ENCODE measurements at places on chromosomes 6 and 20. TPM values are rescaled to one million over a fixed set of nuclear protein-coding genes. Genes with fewer than 3 reads are reported as not detected.

GRCh38 chr6:16436550-16436949 is 198.2 kb downstream of the GMPR start:
- H3K27ac ChIP-seq = no peak overlapping the region
- no peak for DNase-seq
- H3K4me1 ChIP-seq = peaks cover 32% of the 10 kb centered on the region
- peaks cover 12% of the 10 kb centered on the region for H3K36me3 ChIP-seq

GRCh38 chr6:16717275-16717942 is 43.9 kb downstream of the ATXN1 start:
- no peak for DNase-seq
- H3K27ac ChIP-seq = no peak overlapping the region
- peaks cover 9% of the 10 kb centered on the region for H3K36me3 ChIP-seq
- H3K4me3 ChIP-seq = no peak overlapping the region
- H3K27me3 ChIP-seq = no peaks in the 10 kb centered on the region

DNA sequence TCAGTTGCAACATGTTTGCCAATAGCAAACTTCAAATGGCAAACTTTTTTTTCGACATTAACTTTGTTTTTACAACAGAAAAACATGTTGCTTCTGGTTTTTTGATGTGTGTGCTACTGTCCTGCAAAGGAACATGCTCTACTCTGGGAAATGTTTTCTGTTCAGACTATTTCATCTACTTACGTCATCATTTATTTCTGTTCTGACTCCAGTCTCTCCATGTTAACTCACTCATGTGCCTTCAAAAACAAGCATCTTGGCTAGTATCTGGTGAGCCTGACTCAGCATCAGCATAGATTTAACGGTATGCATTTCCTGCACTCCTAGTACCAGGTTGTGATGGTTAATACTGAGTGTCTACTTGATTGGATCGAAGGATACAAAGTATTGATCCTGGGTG is 36.1 kb upstream of the MAP7 start:
- DNase-seq = no peak
- H3K4me3 ChIP-seq = no peak overlapping the region
- H3K27me3 ChIP-seq = no peaks in the 10 kb centered on the region
- H3K36me3 ChIP-seq = peaks cover 31% of the 10 kb centered on the region

- H3K4me3 ChIP-seq = no peak overlapping the region
- no peaks in the 10 kb centered on the region for H3K36me3 ChIP-seq
- no peaks in the 10 kb centered on the region for H3K4me1 ChIP-seq
- DNase-seq = no peak
- no peak overlapping the region for H3K27ac ChIP-seq
Measured at GRCh38 chr6:103798166-103798565, 1061.6 kb downstream of the HACE1 start.

DYNLT1 gene
- total RNA-seq = 142 TPM

FOXF2 gene
- 0.27 TPM for total RNA-seq
